Jurkat, Clone E6-1 (cell line): ENCODE measurements at places on chromosomes 16 and 17.

- DNase-seq, result no peak
Observed at GRCh38 chr17:740240-741017, 8.0 kb downstream of the TLCD3A start.

DNA sequence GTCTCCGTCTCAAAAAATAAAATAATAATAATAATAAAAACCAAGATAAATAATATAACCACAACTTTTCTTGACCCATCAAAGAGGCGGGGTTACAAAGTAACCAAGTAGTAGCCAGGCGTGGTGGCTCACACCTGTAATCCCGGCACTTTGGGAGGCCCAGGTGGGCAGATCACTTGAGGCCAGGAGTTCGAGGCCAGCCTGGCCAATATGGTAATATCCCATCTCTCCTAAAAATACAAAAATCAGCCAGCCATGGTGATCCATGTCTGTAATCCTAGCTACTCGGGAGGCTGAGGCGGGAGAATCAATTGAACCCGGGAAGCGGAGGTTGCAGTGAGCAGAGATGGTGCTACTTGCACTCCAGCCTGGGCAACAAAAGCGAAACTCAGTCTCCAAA, 45.3 kb downstream of the ADCY9 start:
- no peak for DNase-seq

GRCh38 chr17:34166352-34166751, 88.7 kb upstream of the CCL2 start:
- DNase-seq, result no peak

DNA sequence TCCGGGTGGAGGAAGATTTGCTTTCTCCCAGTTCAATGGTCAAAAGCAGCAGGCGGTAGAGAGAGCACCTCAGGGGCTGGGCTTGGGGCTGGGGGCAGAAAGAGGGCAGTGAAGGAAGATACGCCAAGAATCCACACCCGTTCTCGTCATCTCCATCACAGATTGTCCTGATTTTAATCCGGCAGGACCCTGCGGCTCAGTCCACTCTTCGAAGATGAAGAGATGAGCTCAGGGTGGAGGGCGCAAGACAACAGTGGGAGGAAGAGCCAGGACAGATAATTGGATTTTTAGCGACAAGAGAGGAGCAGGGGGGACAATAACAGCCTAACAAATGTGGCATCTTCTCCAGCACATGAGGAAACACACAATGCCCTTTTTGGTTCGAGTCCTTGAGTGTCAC, 165.9 kb downstream of the SDK2 start:
- DNase-seq, result no peak

- DNase-seq, result no peak
Observed at GRCh38 chr16:47571049-47571448, 109.9 kb downstream of the PHKB start.

DNA sequence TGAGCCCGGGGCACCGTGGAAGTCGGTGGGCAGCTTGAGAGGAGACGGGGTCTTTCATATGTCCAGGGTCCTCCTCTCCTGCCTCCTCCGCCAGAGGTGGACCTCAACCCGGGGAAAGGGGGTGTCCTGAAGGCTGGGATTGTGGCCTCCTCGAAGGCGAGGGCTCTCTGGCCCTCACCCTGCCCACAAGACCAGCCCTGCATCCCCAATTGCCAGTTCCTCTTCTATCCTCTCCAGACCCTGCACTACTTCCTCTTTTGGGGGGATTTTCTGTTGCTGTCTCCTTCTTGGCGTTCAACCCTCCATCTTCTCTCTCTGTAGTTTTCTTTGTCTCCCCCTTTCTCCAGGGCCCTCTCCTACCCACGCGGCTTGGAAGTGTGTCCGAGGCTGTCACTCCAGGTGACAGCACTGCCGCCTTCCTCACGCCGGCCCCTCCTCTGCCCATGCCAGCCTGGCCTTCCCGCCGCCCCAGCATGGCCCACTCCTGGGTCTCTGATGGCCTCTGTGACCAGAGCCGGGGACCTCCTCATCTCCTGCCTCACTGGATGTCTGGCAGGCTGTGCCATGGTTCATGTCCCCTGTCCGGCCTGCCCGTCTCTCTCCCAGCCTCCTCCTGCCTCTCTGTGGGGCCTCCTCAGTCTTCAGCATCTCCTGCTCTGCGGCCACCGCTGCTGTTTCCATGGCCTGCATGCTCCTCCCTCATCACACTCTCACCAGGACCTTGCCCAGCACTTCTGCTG, 2.4 kb upstream of the ITGAX start:
- no peak for DNase-seq
